Muscle of back (tissue), 13 donors: ENCODE measurements at places on chromosomes 11 and 22. TPM values are rescaled to one million over a fixed set of nuclear protein-coding genes. Genes with fewer than 3 reads are reported as not detected.

GRCh38 chr11:117181586-117182550 is 3.3 kb downstream of the SIDT2 start:
- no peak for DNase-seq

The TIMP3 gene
- polyA plus RNA-seq, result 134 TPM

GRCh38 chr11:28628412-28628811 is 520.2 kb downstream of the METTL15 start:
- DNase-seq, result no peak

- no peak for DNase-seq
These were observed 50.5 kb downstream of the RAB30 start for GRCh38 chr11:83020942-83021779.

The NKAPD1 gene
- 33.1 TPM for polyA plus RNA-seq

- no peak for DNase-seq
These were observed 11.7 kb downstream of the BTG4 start for GRCh38 chr11:111500481-111500880.

- DNase-seq, result no peak
These were observed 132.9 kb upstream of the ZBED5 start for GRCh38 chr11:10990637-10991193.

- no peak for DNase-seq
These were observed 29.3 kb downstream of the EIF3F start for GRCh38 chr11:8016440-8016839.

GRCh38 chr11:62400281-62400680 is 18.6 kb upstream of the SCGB1A1 start:
- DNase-seq, result no peak

- DNase-seq, result no peak
These were observed 70.7 kb upstream of the THY1 start for GRCh38 chr11:119493712-119494111.

DNA sequence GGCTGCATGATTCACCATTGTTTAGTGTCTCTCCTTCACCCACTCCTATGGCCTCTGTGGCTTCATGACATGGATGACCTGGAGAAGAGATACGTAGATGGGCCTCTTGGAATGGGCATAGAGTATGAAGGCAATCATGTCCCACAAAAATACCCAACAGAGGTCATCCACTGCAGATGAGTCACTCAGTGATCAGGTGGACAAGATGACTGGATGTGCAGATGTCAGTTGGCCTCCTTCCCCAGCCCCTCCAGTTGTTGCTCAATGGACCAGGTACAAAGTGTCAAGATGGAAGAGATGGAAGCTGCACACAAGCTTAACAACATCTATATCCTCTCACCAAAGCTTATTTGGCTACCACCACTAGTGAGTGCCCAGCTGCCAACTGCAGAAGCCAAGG is 41.0 kb upstream of the CLPB start:
- DNase-seq, result no peak

DNA sequence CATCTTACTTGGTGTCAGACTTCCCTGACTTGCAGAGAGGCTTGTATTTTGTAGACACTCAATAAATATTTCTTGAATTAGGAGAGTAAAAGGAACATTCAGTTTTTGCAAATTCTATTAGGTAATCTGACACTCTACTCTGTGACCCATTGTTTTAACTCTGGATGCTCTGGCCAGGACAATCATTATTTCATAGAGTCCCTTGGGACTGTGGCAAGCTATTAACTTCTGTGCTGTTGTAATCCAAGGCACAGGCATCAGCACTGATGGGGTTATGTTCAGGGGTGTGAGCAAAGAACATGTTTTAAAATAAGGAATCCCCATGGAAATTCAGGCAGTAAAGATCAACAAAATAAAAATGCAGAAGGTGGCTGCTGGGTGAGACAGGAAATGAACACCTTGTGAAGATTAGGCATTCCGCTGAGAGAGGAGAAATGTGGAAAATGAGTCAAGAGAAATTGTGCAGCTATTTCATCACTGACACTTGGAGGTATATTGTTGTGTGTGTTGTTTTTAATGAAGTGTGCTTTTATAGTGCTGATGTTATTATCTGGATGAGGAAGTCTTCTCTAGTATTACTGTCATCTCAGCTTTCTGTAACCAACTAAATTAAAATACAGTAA is 175.2 kb downstream of the WNT11 start:
- no peak for DNase-seq

The SPINDOC gene
- polyA plus RNA-seq, result 20.1 TPM

DNA sequence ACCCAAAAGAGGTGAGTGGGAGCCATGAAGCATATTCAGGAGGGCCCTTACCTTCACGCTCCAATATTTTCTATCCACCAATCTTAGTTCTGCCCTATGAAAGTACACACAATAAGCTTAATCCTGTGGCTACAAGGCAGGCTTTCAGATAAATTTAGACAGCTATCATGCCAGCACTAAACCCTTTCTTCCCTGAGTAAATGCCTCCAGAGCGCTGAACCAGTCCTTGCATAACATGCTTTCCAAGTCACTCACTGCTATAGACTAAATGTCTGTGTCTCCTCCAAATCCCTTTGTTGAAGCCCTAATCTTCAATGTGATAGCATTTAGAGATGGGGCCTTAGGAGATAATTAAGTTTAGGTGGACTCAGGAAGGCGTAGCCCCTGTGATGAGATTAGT is 50.3 kb upstream of the FIBIN start:
- no peak for DNase-seq

GRCh38 chr11:95487391-95487790 is 256.4 kb upstream of the SESN3 start:
- no peak for DNase-seq

- no peak for DNase-seq
These were observed 29.5 kb upstream of the NCAM1 start for GRCh38 chr11:112931703-112932102.

DNA sequence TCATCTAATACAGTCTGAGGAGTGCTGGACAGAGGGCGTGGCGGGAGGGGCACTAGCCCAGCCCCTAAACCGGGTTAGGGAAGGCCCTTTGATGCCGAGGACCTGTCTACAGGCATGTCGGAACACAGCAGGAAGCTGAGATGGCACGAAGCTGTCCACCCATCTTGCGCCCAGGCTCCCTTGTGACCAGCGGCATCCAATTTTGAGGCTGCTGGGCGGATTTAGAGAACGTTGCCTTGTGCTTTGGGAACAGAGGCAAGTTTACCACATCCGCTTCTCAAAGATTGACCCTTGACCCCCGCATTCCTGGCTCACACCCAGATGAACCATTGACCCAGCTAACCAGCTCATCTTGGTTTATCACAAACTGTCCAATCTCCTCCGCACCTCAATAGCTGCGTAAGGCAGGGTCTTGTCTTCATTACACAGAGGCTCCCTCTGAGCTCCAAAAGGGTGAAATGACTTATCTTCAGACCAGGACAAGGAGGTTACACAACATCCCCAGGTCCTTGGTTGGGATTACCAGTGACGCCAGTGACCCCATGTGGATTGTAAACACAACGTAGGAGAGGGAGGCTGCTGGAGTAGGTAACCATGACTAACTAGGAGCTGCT is 4.5 kb downstream of the FAM83F start:
- no peak for DNase-seq
